ENCODE measurements at places on chromosomes 6 and 20. TPM values are rescaled to one million over a fixed set of nuclear protein-coding genes. Genes with fewer than 3 reads are reported as not detected.

- H3K27me3 ChIP-seq, result no peaks in the 10 kb centered on the region
- no peak overlapping the region for H3K4me3 ChIP-seq
- no peak for DNase-seq
- no peak overlapping the region for H3K27ac ChIP-seq
- no peaks in the 10 kb centered on the region for H3K4me1 ChIP-seq
Measured at GRCh38 chr6:98514796-98515195, 319.6 kb upstream of the POU3F2 start.

DNA sequence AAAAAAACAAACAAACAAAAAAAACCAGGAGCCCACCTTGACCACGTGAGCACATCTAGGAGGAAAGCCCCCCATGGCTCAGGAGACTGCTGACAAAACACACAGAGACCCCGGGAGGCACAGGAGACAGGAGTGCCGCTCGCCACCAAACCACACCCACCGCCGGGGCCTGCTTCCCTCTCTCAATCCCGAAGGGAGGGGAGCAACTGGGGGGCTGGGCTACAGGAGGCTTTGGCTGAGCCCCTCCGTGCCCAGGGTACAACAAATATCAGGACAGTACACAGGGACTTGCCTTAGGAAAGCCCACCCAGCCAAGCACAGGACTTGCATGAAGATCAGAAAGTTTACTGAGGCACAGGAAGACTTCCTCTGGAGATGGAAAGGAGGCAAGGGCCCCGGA is 102.5 kb downstream of the TAF4 start:
- H3K27ac ChIP-seq, result no peak overlapping the region
- no peaks in the 10 kb centered on the region for H3K4me1 ChIP-seq
- no peak for DNase-seq
- no peak overlapping the region for H3K4me3 ChIP-seq
- peaks cover 8% of the 10 kb centered on the region for H3K27me3 ChIP-seq

DNA sequence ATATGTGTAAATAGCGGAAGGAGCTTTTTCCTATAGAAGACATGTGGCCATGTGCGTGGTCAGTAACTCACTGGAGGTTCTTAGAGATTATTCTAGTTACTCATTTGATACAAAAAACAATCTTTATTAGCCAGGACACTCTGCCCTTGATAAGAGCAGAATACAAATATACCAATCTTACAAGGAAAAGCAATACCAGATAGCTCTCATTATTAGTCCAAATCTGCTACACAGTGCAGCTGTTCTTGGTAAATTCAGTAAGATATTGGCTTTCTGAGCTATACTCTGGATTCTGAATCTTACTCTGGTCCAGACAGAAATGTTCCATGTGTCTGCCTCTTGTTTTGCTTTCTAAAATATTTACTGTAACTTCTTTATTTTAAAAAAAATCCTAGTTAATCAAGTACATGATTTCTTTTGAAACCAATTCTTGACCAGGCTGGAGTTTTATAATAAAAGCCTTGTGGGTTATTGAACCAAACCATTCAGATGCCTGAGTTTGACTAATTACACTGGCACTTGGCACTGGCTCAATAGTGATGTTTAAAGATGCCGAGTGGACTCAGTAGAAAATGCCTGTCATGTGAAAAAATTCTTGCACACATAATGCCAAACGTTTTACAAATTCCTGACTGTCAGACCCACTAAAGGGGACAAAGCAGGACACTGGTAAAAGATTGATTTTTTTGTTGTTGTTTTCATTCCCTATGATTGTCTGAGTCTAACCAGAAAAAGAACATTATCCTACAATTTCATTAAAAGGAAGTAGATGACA is 242.8 kb upstream of the TCF21 start:
- DNase-seq, result peak; percentile 86
- no peak overlapping the region for H3K27ac ChIP-seq
- H3K4me1 ChIP-seq, result peaks cover 2% of the 10 kb centered on the region
- H3K36me3 ChIP-seq, result no peaks in the 10 kb centered on the region
- H3K4me3 ChIP-seq, result no peak overlapping the region

- no peaks in the 10 kb centered on the region for H3K36me3 ChIP-seq
- peak; percentile 16 for DNase-seq
- H3K4me3 ChIP-seq, result no peak overlapping the region
Measured at GRCh38 chr20:36214684-36215256, 21.5 kb upstream of the AAR2 start.

- H3K27ac ChIP-seq, result no peak overlapping the region
- H3K27me3 ChIP-seq, result no peaks in the 10 kb centered on the region
Measured at GRCh38 chr6:36823421-36824096, 15.7 kb downstream of the CPNE5 start.

GRCh38 chr6:154673919-154674318 is 59.3 kb upstream of the SCAF8 start:
- no peaks in the 10 kb centered on the region for H3K4me1 ChIP-seq
- peaks cover 2% of the 10 kb centered on the region for H3K27me3 ChIP-seq
- H3K36me3 ChIP-seq, result no peaks in the 10 kb centered on the region
- no peak for DNase-seq

DNA sequence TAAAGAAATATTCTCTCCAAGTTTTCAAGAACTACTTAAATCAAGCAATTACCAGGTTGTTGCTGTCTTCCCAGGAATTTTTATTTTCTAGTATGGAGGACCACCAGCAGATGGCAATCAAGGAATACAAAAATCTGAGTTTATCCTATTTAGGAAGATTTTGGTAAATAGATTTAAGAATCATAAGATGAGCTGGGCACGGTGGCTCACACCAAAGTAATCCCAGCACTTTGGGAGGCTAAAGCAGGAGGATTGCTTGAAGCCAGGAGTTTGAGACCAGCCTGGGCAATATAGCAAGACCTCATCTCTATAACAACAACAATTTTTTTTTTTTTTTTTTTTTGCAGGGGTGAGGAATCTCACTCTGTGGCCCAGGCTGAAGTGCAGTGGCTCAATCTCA is 19.3 kb upstream of the SEC63 start:
- no peak overlapping the region for H3K27ac ChIP-seq
- peak; percentile 53 for DNase-seq

DNA sequence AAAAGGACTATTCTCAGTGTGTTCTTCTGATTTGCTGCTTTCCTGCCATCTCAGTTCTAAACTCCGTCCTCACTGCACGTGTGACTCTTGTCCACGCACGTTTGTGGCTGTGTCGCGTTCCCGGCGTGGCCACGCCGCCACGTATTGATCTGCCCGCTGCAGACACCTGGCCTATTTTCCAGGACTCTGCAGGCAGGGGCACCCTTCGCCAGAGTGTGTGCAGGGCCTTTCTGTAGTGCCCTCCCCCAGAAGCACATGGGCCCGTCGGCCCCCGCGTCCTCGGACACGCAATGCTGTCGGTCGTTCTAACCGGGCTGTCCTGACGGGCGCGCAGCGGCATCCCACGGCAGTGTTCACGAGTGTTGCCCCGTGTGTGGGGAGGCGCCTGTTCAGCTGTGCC is 87.6 kb downstream of the YTHDF1 start:
- no peaks in the 10 kb centered on the region for H3K27me3 ChIP-seq
- no peak overlapping the region for H3K4me3 ChIP-seq
- no peaks in the 10 kb centered on the region for H3K36me3 ChIP-seq
- H3K4me1 ChIP-seq, result no peaks in the 10 kb centered on the region
- no peak overlapping the region for H3K27ac ChIP-seq

GRCh38 chr6:140677781-140678528 is 1303.5 kb upstream of the CITED2 start:
- H3K27me3 ChIP-seq, result no peaks in the 10 kb centered on the region
- no peaks in the 10 kb centered on the region for H3K4me1 ChIP-seq
- no peaks in the 10 kb centered on the region for H3K36me3 ChIP-seq
- H3K4me3 ChIP-seq, result no peak overlapping the region
- H3K27ac ChIP-seq, result no peak overlapping the region

- H3K27me3 ChIP-seq, result no peaks in the 10 kb centered on the region
- DNase-seq, result no peak
- H3K36me3 ChIP-seq, result no peaks in the 10 kb centered on the region
- H3K4me3 ChIP-seq, result no peak overlapping the region
- H3K4me1 ChIP-seq, result peaks cover 9% of the 10 kb centered on the region
Measured at GRCh38 chr6:24985323-24985722, 49.6 kb upstream of the RIPOR2 start.

DNA sequence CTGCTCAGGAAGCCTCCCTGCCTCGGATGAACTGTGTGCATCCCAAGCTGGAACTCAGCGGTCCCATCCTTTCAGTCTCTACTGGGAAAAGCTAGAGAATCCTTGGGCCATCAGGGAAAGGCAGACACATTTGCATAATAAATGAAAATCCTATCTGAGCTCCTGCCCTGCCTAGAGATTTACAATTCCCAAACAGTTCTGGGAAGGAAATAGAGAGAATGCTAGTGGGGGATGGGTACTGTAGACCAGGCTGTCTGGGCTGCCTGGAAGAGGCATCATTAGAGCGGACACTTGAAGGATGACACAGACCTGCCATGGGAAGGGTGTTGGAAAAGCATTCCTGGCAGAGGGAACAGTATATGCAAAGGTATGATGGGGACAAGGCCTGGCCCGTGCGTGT is 44.3 kb downstream of the TFAP2C start:
- no peaks in the 10 kb centered on the region for H3K4me1 ChIP-seq
- H3K27me3 ChIP-seq, result no peaks in the 10 kb centered on the region
- no peak overlapping the region for H3K27ac ChIP-seq
- H3K4me3 ChIP-seq, result no peak overlapping the region

DNA sequence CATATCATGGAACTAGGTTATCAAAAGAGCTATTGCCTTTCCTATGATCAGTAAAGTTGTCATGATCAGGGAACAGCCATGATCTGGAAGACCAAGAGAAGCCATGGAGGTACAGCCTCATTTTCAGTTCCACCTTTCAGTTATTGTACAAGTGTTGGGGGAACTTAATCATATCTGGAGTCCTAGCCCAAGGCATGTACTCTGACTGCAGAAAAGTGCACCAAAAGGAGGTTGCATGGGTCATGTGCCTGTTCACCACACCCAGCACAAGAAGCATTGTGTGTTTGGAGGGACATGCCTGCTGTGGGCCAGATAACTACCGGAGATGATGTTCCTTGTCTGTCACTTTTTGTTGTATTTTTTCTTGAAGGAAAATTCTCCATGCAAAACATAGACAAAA is 185.8 kb upstream of the MAN1A1 start:
- no peak overlapping the region for H3K4me3 ChIP-seq
- no peaks in the 10 kb centered on the region for H3K36me3 ChIP-seq
- no peaks in the 10 kb centered on the region for H3K27me3 ChIP-seq
- no peak overlapping the region for H3K27ac ChIP-seq
- DNase-seq, result no peak

DNA sequence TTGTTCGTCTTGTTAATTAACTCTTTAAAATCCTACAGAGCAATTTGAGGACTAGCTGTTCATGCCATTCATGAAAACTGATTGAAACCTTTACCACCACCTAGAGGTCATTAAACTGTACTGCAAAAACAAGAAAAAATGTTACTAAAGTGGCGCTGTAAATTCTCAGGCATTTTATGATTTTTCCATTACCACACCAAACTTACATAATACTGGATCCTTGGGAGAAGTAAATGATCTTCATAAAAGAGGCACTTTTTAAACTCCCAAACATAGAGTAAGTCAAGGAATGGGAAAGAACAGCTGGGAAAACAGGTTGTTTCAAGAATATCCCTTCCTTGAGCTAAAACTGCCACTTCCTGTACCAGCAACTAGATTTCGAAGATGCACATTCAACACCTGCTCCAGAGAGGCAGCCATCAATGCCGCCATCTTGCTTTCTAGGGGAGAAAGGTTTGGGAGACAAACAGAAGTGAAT is 54.3 kb downstream of the MYLIP start:
- peak; percentile 74 for DNase-seq
- H3K27ac ChIP-seq, result no peak overlapping the region
- H3K4me1 ChIP-seq, result no peaks in the 10 kb centered on the region
- no peaks in the 10 kb centered on the region for H3K36me3 ChIP-seq
- no peaks in the 10 kb centered on the region for H3K27me3 ChIP-seq

GRCh38 chr6:100228834-100229441 is 234.9 kb upstream of the MCHR2 start:
- peak overlapping the region; percentile 64 for H3K4me3 ChIP-seq
- H3K27ac ChIP-seq, result peak overlapping the region; percentile 16
- peak; percentile 63 for DNase-seq

DNA sequence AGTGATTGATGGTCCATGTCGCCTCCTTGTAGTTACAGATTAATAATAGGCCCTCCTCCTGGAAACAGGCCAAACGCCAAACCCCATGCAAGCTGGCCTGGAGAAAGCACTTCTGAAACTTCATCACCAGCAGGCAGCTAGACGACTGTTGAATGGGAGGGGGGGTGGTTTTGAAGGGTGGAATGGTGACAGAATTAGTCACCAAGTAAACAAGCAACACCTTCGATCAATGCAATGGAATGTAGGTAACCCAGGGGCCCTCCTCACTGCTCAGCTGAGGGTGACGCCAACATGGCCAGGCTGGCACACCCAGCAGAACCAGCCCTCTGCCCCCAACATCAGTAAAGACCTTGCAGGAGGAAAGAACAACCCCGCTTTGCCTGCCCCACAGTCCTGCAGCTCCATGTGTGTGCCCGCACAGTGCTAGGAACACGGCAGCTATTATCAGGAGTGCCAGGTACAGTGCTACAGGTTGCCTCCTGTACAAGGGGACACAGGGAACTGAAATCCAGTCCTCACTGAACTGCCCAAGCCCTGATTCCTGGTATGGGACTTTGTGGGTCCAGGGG is 2.7 kb downstream of the BCAS1 start:
- no peak overlapping the region for H3K27ac ChIP-seq
- no peaks in the 10 kb centered on the region for H3K4me1 ChIP-seq
- no peak overlapping the region for H3K4me3 ChIP-seq

- H3K4me1 ChIP-seq, result peaks cover 34% of the 10 kb centered on the region
- H3K4me3 ChIP-seq, result no peak overlapping the region
- H3K27me3 ChIP-seq, result no peaks in the 10 kb centered on the region
- peak; percentile 74 for DNase-seq
Measured at GRCh38 chr6:85362652-85363310, 87.1 kb upstream of the NT5E start.

COL12A1 gene
- 1,023 TPM for total RNA-seq

PRDM13 gene
- not detected for total RNA-seq

TMEM242 gene
- 7.3 TPM for total RNA-seq

TNFRSF6B gene
- total RNA-seq, result 6.7 TPM

BTNL2 gene
- not detected for total RNA-seq

FARS2 gene
- 22.6 TPM for total RNA-seq

TMEM170B gene
- 4.5 TPM for total RNA-seq

Data from fibroblast of lung (primary cell).